Right lung (tissue), 10 donors: ENCODE measurements at places on chromosomes 3 and 15. TPM values are rescaled to one million over a fixed set of nuclear protein-coding genes. Genes with fewer than 3 reads are reported as not detected.
A peak's percentile ranks its signal among the peaks of the same experiment; 100 is the strongest.

CTXN2 gene
- polyA plus RNA-seq, result not detected

PIGZ gene
- polyA plus RNA-seq, result 2.3 TPM

GOLGA8T gene
- 0.21 TPM for polyA plus RNA-seq

HAPLN3 gene
- 3.5 TPM for polyA plus RNA-seq

SLC15A2 gene
- polyA plus RNA-seq, result 18.5 TPM

PTPRG gene
- polyA plus RNA-seq, result 44.3 TPM

PSTPIP1 gene
- 2.7 TPM for polyA plus RNA-seq

PLA2G4D gene
- 0.16 TPM for polyA plus RNA-seq

SEMA6D gene
- polyA plus RNA-seq, result 40.8 TPM

ARL6 gene
- 20.0 TPM for polyA plus RNA-seq

- DNase-seq, result no peak
These were observed 2.3 kb downstream of the SELENOS start for GRCh38 chr15:101275018-101275417.

GRCh38 chr3:176741664-176742047 is 455.6 kb downstream of the TBL1XR1 start:
- DNase-seq, result no peak

DNA sequence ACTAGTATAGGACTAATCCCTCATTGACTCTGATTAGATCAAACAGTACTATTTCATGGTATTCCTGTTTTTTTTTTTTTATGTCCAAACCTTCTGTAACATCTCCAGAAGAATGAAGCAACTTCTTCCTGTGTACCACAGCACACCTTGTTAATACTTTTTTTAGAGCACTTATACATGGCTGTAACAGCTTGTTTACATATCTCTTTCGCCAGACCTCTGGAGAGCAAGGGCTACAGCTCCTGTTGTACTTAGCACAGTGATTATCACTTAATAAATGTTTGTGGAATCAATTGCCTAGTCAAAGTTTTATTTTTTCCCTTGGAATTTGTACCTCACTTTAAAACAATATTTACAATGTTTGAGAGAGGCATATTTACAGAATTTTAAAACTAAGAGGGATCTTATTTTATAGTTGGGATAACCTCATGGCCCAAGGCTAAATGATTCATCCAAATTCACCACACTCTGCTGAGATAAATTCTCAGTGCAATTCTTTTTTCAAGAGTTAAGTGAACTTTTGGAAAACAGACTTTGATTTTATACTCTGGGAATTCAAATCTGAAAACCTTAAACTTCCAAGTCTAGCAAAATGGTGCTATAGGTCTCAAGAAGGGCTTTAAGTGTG is 9.2 kb upstream of the GATM start:
- DNase-seq, result no peak

- DNase-seq, result no peak
These were observed 146.9 kb upstream of the PTPRG start for GRCh38 chr3:61414456-61414855.

DNA sequence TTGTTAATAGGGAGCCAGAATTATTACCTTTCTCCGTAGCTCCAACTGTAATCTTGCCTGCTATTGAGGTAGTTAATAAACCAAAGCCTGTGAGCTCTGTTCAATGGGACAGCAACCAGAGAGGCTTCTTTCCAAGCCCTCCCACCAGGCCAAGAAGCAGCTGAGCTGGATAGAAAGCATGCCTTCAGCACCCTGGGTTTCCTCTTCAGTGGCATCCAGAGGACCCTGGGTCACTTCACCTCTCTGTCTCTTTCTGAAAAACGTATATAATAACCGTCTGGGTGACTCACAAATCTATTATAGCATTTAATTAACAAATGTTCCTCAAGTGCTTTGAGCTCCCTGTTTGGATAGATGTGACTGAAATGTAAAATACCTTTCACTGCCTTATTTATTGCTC is 420.0 kb downstream of the LPP start:
- DNase-seq, result no peak

GRCh38 chr3:43953814-43954692 is 263.3 kb downstream of the ABHD5 start:
- DNase-seq, result no peak

- no peak for DNase-seq
These were observed 573.4 kb downstream of the NAALADL2 start for GRCh38 chr3:175432376-175433025.

DNA sequence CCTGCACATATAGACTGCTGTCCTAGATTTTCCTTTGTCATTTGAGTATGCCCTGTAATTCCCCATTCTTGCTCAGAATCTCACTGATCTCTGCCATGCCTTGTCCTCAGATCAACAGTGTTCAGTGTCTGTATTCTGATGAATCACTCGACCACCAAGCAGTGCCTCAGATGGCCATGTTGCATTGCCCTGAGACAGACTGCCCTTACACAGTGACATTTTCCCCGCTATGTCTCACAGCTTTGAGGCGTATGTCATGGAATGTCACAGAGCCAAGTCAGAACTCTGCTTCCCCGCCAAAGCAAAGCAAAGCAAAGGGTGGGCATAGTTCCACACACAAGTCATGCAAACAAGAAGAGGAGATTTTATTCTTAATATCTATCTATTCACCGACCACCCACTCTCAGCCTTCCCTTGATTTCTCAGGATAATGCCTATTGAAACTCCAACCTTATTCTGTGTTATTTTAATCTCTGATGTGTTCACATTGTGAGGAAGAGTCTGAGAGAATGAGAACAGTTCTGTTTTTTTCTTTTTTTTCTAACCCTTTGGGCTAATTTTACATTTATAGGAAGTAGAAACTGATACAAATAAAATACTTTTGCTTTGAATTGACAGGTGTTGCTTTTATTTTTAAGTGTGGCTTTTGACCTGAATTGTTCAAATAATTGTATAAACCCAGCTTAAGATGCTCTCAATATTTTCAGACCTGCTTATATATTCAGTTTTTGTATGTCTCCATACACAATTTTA is 16.9 kb upstream of the PSMD6 start:
- no peak for DNase-seq

- no peak for DNase-seq
These were observed 153.4 kb upstream of the UMPS start for GRCh38 chr3:124576565-124577493.

DNA sequence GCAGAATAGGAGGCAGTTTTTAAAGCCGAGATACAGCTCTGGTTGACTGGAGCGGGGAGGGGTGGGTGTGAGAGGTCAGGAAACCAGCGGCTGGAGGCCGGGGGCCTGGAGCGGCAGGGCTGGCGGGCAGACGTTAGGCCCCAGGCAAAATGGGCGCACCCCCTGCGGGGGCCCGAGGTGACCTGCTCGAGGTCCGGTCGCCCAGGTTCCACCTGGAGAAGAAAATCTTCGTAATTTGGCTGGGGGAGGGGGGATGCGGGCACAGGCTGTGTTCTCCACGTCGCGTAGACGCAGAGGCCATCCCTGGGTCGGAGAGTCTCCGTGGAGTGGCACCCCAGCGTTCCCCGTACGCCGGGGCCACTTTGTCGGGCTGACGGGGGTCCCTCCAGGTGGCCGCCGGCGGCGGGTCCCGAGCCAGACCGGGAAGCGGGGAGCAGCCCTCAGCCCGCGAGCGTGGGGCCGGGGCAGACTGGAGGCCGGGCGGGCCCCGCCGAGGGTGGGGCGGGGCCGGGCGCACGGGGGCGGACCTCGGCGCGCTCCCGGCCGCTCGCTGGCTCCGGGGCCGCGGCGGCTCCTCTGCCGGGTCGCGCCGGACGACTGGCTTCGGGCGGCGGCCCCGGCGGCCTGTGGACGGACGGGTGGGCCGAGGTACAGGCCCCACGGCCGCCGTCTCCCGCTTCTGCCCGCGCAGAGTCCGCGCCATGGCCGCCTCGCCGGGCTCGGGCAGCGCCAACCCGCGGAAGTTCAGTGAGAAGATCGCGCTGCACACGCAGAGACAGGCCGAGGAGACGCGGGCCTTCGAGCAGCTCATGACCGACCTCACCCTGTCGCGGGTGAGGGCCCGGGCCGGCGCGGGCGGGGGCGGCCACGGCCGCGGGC is at the start of gene CRTC3:
Gene CRTC3 (plus strand): TSS at position 553 of the 879 bp plus-strand sequence. CDS start 149 bp downstream, at position 702.
- peak; percentile 52 for DNase-seq

DNA sequence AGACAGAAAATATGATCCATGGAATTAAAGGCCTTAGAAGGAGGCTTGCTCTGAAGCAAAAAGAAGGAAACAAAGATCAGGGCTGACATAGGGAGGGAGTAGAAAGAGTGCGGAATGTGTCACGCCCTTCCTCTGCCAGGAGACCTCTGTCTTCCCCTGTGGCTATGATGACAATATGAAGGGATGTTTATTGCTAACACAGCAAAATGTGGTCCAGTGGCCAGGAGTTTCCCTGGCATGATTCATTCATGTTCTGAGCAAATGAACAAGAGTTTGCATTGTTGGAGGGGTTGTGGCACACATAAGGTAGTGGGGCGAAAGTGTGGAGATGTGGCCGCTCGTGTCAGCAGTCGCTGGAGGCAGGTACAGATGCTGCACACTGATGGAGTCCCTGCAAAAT is 169.4 kb downstream of the SHQ1 start:
- DNase-seq, result no peak

DNA sequence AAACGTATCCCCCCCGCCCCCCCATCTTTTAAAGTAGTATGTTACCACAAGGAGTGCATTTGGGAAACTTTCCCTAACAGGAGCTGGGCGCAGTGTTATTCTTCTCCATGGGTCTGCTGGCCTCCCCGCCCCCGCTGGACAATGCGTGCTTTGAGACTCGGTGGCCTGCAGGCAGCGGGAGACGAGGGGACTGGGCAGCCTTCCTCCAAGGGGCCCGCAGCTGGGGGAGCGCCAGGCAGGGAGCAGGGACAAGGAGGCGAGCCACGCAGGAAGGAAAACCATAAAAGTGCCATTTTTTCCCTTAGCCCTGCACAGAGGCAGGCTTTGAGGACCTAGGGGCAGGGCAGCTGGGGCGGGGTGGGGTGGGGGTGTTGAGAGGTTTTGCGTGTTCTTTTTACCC is 14.1 kb downstream of the SOX2 start:
- DNase-seq, result no peak

DNA sequence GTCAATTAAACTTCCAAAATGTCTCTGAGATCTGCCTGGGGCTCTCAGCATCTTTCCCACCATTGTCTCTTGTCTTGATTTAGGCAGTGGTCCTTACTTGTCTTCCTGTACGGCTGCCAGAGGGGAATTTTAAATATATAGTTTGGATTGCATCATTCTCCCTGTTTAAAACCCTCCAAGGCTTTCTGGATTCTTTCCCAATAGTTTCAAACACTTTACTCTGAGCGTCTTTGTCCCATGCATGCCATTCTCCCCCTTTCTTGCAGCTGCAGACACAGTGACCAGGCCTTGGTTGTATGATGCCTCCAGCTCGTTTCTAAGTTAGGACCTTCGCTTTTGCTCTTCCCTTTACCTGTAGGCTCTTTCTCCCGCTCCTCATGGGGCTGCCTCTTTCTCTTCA is 323.3 kb upstream of the CTNNB1 start:
- peak; percentile 30 for DNase-seq

GRCh38 chr3:72345980-72346379 is 502.3 kb downstream of the SHQ1 start:
- no peak for DNase-seq

DNA sequence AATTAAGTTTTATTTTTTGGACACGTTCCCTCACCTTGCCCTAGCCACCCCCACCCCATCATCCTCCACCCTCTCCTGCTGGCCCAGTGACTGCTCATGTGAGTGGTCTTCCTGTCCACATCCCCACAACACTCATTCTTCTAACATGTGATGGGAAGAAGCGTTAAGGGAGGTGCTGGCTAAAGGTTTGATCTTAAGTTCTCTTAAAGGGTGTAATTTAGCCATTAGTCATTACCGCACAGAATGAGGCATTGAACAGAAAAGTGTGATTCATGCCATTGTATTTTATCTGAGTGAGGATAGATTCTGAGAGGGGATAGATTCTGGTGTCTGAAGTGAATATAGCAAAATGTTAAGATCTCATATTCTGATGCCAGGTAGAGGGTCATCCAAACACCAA is 272.9 kb upstream of the TPM1 start:
- no peak for DNase-seq

- no peak for DNase-seq
These were observed 718.5 kb upstream of the ARPP21 start for GRCh38 chr3:34920806-34921205.

DNA sequence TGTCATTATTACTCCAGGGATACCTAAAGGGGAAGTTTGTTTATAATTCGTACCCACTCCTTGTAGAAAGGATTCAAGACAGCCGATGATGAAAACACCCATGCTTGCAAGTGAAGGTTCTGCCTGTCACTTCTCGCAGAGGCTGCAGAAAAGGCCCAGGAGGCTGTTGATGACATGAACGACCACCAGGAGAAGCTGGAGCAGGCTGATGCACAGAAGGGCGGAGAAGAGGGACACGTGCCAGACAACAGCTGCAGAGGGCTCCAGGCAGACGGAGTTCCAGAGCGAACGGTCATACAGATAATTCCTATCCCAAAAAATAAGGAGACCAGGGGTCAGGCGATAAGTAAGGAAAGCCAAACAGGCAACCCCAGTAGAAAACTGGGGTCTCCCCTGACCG is 5.7 kb upstream of the DYNLT2B start:
- DNase-seq, result peak; percentile 53

- no peak for DNase-seq
These were observed 36.7 kb downstream of the CCDC33 start for GRCh38 chr15:74272812-74273211.

DNA sequence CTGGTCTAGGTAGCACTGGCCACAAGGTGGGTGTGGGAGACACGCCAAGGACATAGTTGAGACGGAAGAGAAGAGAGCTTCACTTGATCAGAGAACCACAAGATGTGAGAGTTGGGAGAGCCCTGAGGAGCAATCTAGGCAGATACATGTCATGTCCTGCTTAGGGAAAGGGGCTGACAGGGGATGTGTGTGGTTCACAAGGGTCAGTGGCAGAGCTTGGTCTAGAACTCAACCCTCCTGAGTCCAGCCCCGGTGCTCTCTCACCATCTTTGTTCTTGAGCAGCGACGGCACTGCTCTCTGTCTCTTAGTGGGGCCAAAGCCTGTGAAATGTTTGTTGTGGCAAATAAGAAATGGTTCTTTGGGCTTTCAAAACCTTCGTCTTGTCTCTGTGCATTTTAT is 243.5 kb upstream of the ROPN1 start:
- no peak for DNase-seq

DNA sequence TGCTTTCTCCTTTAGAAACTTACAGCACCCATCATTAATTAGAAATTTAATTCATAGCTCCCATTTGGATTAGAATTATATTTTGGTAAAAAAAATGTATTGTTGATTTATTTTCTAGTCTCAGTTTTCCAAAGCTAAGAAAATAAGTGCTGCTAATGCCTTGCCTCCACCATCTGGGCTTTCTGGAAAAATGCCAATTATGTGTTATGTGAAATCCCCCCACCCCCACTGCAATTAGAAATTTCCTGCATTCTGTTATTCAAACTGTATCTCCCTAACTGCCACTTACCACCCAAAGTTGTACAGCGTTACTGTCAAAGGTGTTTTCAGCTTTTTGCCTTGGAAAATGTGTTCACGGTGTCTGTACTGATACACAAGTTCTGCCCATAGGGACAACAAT is 617.2 kb upstream of the UBE2E2 start:
- peak; percentile 48 for DNase-seq

- DNase-seq, result no peak
These were observed 107.5 kb upstream of the NSMCE3 start for GRCh38 chr15:29377161-29377560.

GRCh38 chr3:142597906-142598305 is 1.7 kb downstream of the PLS1 start:
- no peak for DNase-seq

GRCh38 chr15:40501487-40501886 is 30.7 kb downstream of the CHST14 start:
- DNase-seq, result no peak
